GM06990 (cell line): ENCODE measurements at places on chromosomes 5 and 9.

- DNase-seq = no peak
Measured at GRCh38 chr5:88770276-88771257, 112.4 kb downstream of the MEF2C start.

GRCh38 chr5:59099270-59099994 is 516.6 kb downstream of the RAB3C start:
- DNase-seq = no peak

GRCh38 chr9:121645853-121646807 is 5.3 kb upstream of the DAB2IP start:
- DNase-seq = no peak

- no peak for DNase-seq
Measured at GRCh38 chr5:81754621-81755020, 3.7 kb upstream of the SSBP2 start.

- DNase-seq = no peak
Measured at GRCh38 chr5:140153905-140154304, 21.1 kb upstream of the CYSTM1 start.

- DNase-seq = no peak
Measured at GRCh38 chr5:123382252-123382651, 41.0 kb downstream of the CEP120 start.

DNA sequence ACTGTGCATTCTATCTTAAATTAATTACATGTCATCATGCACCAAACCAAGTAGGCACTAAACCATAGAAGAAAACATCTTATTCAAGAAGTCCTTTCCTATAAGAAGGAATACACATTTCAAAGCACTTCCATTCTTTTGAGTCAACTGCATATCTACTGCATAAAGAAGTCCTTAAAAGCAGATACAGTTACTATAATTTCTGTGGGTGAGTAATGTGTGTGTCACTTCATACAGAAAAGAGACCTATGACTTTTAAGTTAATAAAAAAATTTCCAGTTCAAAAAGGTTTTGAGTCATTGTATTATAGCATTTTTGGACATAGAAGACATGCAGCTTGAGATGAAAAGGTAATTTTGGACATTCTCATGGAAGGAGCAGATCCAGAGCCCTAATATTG is 125.0 kb downstream of the DTWD2 start:
- DNase-seq = no peak

DNA sequence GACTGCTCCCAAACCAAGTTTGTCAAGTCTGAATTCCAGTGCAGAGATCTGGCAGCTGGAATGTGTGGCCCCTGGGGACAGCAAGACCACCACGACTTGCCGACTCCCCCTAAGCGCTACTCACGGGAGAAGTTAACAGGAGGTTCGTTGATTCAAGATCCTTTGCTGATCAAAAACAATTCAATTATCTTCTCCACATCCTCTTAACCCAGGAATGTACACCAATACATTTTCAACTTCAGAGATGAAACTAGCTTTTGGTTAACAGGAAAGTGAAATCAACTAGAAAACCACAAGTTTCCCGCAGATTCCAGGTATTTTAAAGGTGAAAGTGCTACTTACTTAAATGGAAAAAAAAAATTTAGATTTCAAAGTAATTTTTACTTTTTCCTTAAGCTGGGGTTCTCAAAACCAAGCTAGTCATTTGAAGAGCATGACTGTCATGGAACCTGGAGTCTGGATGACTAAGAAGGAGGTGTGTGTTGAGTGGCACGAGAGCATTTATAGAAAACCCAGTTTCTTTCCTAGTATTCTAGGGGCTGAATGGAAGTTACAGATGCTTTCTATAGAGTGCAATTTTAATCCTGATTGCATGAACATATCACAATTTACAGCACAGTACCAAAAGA is 257.5 kb upstream of the PANK3 start:
- no peak for DNase-seq

GRCh38 chr9:1708219-1708618 is 306.9 kb upstream of the SMARCA2 start:
- DNase-seq = no peak

DNA sequence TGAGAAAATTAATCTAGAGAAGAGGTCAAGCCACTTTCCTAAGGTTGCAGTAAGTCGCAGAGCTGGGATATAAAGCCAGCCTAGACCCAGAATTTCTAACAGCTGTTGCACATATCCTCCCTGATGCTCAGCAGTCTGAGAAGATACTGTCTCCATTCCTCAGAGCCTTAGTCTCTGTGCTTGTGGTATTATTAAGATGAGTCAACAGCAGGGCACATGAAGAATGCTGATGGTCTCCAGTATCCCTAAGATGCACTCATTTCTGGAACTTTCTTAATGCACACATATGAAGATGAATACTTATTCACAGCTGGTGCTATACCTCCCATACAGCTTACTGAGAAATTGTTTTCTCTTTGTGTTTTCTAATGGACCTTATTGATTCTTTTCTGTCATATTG is 32.5 kb downstream of the SGCD start:
- DNase-seq = no peak

DNA sequence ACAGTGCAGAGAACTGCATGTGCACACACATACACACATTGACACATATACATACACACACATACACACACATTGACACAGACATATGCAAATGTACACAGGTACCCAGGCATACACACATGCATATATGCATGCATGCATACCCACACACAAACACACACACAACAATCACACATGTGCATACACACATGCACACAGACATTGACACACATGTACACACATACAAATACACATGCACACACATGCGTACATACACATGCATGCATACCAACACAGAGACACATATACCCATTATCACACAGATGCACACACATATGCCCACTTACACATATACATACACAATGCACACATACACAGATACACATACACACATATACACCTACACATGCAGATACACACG is 299.6 kb upstream of the ADCY2 start:
- DNase-seq = no peak

DNA sequence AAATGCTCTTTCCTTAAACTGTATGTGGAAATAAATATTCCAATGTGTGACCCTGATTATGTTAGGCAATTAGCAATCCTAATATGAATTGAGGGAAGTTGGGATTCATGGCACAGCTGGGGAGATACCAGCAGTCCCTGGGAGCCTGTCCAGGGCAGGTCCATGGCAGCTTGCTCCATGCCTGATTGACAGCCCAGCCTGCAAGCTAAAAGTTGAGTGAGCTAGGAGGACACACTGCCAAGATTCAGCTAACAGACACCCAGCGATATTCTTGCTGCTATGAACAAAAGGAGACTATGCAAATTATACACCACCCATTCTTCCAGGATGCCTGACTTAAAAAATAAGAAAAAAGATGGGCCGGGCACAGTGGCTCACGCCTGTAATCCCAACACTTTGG is 6.2 kb downstream of the TGFBI start:
- DNase-seq = no peak

DNA sequence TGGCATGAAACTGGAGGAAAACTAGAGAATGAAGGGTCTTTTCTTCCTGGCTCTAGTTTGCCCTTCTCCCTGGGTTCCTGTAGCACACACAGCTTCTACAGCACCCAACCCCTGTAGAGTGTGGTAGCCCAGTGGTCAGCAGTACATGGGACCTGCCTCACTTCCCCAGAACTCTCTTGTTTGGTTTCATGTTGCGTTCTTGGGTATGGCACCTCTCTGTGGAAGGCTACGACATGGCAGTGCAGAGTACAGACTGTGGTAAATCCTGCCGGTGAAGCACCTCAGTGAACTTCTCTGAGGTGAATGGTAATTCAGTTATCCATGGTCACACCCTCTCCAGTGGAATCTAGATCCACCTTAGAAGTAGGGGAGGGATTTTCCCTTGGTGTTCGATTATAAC is 105.5 kb downstream of the TLR4 start:
- DNase-seq = no peak

DNA sequence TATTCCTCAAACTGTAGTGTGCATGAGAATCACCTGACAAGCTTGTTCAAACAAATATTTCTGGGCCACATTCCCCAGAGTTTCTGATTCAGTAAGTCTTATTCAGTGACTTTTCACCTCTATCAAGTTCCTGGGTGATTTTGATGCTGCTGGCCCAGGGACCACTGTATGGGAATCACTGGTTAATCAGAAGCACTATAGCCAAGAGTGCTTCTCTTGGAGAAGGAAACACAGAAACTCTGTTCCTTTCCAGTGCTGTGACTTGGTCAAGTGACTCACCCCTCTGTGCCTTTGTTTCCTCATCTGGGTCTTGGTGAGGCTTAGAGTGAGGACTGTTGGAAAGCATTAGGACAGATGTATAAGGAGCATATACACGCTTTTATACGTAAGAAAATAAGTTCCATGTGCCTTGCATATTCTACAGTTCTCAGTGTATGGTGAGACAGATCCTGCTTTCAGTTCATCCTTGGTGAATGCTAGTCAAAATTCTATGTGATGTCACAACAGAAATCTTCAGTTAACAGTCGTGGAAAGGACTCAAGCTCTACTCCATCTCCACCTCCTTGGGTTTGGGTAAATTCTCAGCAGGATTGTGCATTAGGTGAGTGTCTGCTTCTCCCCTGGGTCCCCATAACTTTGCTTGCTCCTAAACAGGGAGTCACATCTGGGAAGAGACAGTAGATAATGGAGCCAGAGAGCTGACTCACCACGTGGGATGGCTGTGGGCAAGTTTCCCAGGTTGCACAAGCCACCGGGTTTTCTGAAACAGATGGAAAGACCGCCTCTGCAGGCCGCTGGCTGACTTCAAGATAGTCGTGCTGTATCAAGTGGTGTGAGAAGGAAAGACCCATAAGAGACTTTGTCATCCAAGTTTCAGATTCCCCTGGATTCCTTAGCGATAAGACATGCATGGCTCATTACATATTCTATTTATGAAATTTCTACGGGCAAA is 117.0 kb downstream of the NXNL2 start:
- DNase-seq = no peak

DNA sequence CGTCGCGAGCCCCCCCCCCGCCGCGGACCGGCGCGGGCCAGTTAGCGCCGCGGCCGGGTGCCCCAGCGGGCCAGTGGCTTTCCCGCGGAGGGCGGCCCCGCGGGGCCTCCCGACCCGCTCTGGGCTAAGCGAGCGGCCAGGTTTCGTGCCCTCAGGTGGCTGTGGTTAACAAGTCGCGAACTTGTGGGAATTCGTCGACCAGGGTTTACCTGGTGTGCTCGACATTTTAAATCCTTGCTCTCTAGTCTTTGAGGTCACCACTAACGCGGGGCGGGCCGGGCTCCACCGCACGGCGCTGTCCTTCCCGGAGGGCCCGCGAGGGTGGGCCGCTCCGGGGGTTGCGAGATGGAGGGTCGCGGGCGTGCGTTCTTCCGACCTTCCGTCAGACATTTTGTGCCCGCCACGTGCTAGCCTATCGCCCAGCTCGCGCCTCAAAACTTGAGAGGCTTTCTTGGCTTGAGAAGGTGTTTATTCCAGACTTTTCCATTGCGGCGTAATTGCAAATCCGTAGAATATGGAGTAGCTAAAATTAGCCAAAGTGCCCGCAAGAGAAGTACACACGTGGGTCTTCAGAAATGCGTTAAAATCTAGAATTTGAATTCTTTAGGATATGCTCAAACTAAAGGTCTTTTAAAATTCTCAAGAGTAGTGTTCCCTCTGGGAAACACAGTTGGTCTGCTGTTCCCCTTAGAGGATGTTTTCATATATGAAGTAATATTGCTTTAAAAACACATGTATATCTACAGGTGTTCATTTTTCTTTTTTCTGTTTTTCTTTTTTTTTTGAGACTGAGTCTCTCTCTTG is 2.1 kb downstream of the ANP32B start:
- no peak for DNase-seq

- no peak for DNase-seq
Measured at GRCh38 chr9:99231711-99232110, 9.6 kb downstream of the SEC61B start.

GRCh38 chr9:38088006-38088925 is 19.2 kb upstream of the SHB start:
- DNase-seq = peak; percentile 66

- DNase-seq = no peak
Measured at GRCh38 chr5:39519079-39519478, 94.3 kb upstream of the DAB2 start.

- DNase-seq = no peak
Measured at GRCh38 chr5:171644536-171644935, 141.1 kb upstream of the SMIM23 start.

DNA sequence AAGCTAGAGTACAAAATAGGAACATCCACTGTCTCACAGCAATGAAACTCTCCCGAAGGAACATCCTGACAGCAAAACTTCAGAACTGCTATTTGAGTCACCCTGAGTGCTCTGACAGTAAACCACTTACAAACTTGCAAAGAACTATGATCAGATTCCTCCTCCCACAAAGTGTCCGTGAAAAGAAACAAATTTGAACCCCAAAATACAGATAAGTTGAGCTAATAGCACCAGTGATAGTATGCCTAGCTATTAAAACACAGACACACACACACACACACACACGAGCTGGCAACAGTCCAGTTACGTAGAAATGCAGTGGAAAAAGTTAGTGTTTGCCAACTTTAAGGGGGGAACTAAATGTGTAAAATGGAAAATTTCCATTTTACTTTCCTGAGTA is 3.1 kb upstream of the GLIS3 start:
- DNase-seq = no peak

- DNase-seq = no peak
Measured at GRCh38 chr5:54361691-54362411, 51.5 kb upstream of the ARL15 start.

DNA sequence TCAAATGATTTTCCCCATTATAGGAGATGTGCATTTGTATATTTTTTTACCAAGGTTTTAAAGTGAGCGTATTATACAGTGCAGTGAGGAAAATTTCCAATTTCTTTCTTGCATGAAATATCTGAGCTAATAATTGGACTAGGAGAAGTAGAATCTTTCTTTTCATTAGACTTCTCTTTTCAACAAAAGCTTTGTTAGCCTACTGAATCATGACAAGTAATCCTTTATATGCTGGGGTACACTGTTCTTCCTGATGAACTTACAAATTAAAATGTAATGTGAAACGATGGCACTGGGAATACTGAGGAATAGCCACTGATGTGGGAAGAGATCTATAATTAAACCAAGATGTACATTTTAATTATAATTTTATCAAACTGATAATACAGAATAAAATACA is 829.6 kb downstream of the PTPRD start:
- no peak for DNase-seq
